ENCODE measurements at places on chromosomes 3 and 15.

GRCh38 chr3:10272977-10273376 lies 19.8 kb downstream of the GHRL start:
- DNase-seq = no peak

DNA sequence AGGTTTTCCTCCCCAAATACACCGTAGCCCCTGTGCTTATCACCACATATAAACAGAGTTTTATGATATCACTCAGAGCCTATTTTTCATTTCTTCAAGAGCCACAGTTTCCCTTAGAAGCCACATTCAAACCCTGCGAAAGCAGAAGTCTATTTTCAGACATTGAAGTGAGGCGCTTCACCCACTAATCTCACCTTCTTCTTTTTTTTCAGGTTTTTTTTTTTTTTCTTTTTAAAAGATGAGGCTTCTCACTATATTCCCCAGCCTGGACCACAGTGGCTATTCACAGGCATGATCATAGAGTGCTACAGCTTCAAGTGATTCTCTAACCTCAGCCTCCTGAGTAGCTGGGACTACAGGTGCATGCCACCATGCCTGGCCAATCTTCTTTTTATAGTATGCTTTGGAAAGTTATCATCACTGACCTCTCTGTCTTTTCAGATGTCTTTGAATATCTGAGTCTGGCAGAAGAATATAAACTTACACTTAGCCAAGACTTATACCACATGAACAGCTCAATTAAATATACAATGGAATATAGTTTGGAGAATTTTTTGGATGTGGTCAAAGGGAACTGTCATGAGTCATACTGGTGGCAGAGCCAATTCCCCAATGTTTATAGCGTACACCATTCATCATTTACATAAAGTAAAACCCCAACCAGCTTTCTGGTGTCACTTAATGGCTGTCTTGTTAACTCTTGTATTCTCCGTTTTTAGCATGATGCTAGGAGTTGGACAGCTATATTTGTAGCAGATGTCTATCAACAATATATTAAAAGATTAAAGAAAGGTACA lies 59.7 kb upstream of the CCDC50 start:
- DNase-seq = no peak

DNA sequence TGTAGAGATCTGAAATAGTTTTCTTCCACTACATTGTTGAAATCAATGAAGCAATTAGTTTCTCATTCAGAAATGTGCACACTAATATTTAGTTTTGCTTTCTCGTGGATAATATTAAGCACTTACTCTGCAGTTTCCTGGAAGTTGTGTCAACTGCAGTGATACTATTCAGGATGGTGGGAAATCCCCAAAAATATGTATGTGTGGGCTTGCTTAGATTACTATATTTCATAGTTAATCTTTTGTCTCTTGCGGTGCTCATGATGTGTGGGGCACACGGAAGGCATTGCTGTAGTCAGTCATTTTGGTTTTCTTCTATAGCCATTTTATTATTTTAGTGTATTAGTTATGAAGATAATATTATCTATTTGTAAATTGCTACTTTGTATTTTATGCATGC lies 19.7 kb downstream of the RAB11A start:
- peak; percentile 66 for DNase-seq

DNA sequence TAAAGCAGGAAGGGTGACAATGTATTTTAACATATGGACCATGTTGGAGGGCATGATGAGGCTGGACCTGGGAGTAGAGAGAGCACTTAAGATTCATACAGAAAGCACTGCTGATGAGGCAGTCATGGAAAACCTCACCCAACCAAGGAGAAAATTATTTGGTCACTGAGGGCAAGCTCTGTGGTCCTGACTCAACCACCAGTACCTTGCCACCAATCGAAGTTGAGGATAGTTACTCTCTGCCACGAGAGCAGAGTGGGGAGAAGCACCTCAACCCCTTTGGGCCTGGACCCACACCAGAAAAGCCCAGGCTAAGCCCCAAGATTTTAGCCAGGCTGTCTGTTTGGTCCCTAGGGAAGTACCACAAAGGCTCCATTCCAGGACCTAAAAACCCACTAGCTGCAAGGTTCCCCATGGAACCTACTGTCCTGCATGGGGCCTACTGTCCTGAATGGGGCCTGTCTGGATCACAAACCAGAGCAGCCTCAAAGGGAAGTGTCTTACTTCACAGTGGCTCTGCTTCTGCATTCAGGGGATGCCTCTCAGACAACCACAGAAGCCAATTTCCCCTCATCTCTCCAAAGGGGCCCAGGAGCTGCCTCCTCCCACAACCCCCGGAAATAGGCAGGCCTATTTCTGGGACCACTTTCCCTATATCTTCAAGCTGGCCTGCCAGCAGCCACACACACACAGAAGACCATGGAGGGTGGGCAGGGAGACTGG lies 4.2 kb downstream of the CCDC71 start:
- DNase-seq = peak; percentile 26

DNA sequence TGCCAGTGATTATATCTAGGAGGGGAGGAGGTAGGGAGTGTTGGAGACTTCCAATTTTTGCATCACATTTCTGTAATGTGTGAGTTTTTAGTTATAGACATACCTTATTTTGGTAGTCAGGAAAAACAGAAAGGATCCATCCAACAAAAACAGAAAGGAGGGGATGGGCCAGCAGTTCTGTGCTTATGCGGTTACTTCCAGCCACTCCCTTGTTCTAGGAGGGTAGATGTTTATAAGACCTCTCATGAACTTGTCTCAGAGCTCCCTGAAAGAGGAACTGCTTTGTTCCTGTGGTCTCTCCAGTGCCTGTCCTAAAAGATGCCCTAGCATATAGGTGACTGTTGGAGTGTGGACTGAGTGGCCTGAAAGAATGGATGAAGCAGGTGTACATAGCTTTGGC lies 323.3 kb downstream of the CACNA2D3 start:
- no peak for DNase-seq

DNA sequence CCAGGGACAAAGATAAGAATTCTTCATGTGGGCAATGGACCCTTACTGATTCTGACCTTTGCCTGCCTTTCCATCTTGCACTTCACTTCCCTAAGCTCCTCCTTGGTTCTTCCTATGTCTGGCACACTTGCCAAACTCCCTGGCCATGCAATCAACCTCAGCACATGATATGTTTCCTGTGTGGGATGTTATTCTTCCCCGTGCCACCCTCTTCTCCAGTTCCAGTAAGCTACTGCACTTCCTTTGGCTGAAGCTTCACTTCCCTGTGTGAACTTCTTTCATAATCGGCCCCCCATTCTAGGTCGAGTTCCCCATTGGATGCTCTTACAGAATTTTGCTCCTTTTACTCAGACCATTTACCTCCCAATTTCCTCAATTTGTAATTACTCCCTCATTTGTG lies 10.7 kb upstream of the TASOR start:
- no peak for DNase-seq

- peak; percentile 31 for DNase-seq
Measured at GRCh38 chr3:32733631-32734229, 48.7 kb downstream of the CNOT10 start.

DNA sequence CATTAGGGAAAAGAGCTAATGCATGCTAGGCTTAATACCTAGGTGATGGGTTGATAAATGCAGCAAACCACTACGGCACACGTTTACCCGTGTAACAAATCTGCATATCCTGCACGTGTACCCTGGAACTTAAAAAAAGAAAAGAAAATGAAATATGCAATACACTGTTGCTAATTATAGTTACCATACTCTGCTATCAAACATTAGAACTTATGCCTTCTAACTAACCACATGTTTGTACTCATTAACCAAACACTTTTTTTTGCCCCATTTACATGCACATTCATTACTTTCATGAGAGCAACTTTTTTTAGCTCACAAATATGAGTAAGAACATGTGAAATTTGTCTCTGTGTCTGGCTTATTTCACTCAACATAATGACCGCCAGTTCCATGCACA lies 253.1 kb downstream of the CGGBP1 start:
- no peak for DNase-seq

- DNase-seq = no peak
Measured at GRCh38 chr3:32483772-32484171, 18.9 kb downstream of the CMTM6 start.

DNA sequence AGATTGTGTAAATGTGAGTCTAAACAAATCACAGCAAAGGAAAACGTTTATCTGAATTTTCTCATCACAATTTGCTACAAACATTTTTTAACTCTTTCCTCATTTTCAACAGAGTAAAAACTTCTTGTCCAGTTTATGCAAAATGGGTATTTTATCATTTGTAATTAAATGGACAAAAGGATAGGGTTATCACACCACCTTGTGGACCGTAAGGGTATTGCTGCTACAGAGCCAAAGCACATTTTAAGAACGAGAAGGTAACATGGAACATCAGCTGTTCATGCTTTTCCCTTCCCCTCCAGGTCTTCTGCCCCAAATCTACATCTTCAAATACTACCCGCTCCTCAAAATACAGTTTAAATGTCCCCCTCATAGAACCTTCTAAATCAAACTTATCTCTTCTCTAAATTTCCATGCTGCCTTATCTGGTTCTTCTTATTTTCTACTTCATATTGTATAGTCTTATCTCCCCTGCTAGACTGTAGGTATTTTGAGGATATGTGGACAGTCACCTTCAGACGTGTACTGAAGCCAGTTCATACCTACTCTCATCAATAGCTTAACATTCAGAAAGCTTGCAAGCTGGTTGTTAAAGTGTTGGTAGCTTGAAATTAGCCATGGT lies 12.8 kb upstream of the SETMAR start:
- DNase-seq = peak; percentile 48

DNA sequence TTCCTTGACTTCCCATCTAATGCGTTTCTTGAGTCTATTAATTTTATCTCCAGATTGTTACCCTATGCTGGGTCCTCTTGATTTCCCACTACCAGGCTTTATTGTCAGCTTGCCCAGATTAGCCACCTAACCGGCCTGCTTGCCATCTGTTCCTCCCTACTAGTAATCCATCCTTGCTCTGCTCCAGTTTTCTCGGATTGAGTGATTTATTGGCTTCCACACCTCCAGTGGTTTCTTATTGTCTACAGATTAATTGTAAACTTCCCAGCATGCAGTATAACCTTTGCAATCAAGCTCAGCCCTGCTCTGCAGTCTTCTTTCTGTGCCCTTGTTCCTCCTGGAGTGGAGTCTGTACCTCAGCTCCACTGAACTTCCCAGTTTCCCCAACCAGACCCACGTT lies 63.4 kb downstream of the ARHGEF26 start:
- DNase-seq = no peak

DNA sequence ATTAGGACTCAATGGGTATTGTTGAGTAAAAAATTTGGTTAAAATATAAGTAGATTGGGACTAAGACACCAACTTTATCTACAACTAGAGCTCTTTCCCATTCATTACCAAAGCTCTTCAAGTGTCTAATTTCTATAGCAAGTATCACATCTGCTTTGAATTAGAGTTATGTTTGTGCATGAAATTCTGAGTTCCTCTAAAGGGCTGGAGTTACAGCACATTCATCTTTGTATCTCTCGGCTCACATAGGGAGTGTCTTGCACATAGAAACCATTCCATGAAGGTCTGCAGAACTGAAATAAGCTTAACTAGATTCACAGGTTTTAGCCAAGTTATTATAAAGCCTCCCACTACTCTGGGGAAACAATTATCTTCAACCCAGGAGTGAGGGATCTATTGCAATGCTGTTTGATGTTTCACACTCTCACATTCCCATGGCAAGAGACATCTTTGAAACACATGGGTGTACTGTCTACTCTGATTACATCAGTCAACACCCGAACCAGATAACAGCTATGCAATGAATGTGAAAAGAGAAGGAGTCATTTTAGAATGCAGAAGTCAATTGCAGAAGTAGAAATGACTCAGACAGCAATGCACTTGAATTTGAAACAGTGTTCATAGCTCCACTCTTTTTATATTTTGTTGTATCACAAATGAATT lies 93.1 kb upstream of the KBTBD8 start:
- DNase-seq = peak; percentile 31

DNA sequence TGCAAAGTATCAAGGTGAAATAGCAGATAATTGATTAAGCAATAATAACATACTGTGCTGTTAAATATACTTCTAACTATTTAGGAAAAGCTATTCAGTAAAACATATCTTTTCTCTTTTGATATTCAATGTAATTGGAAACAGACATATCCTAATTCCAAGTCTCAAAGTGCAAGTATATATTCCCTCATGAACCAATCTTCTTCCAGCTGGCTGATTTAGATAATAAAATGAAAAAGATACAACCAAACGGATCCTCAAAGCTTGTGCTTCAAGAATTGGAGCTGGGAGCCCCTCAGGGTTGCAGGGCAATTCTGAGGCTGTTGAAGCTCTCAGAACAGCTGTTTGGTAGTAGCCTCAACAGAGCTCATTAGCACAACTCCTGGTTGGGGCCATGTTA lies 236.6 kb downstream of the ZIC1 start:
- no peak for DNase-seq

DNA sequence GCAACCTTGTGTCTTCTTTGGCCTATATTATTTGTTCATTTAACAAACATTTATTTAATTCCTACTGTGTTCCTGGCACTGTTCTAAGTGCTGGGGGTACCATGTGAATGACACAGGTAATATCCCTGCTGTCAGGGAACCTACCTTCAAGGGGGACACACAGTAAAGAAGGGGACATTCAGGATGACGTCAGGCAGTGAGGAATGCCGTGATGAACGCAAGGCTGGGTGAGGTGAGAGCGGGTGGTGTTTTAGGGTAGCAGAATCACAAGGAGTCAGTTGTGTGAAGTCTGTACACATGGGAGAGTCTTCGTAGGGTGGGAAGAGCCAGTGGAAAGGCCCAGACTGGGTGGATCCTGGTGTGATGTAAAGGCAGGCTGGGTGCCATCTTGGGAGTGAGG lies 1.7 kb upstream of the FAM107A start:
- no peak for DNase-seq

- DNase-seq = no peak
Measured at GRCh38 chr3:155362808-155363689, 69.6 kb upstream of the STRIT1 start.

- no peak for DNase-seq
Measured at GRCh38 chr3:105933871-105934270, 65.1 kb upstream of the CBLB start.

DNA sequence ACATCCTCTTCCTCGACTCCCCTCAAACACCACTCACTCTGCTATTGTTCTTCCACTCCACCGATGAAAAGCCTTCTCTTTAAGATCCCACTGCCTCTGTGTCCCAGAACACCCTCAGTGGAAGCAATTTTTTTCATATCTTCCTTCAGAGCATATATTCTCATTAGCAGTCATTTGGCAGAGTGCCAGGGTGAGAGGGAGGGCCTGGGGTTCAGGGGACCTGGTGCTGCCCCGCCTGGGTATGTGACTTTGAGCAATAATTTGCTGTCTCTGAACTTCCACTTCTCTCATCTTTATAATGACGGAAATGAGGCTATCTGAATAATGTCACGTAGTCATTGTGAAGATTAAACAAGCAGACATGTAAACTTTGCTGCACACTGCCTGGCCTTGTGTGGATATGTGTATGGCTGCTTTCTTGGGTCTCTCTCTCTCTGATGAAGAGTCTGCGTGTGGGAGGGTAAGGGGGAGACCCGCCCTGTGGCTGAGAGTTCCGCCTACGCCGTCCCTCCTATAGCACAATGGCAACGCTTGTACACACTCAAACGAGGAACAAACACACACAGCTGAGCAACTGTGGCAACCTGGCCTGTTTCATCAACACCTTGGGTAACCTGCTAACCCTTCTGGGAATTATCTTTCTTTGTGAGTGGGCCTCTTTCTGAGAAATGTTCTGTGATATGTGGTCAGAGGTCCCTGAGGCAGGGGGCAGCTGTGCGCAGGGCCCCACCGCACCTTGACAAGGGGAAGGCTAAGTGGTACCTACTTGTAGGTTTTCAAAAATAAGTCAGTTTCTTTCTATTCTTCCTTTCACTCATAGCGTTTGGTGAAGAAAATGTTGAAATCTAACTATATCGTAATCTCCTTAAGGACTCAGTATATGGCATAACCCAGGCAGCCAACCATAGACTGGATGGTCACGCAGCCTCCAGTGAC lies 369.8 kb downstream of the SV2B start:
- peak; percentile 73 for DNase-seq
